ENCODE measurements at places on chromosomes 12 and 14.

GRCh38 chr12:23253191-23253590, 628.2 kb downstream of the ETNK1 start:
- no peak for DNase-seq

GRCh38 chr14:54447231-54447692, 6.1 kb upstream of the CNIH1 start:
- DNase-seq, result no peak

GRCh38 chr12:64756376-64756775, 2.8 kb downstream of the GNS start:
- DNase-seq, result no peak

- DNase-seq, result no peak
Measured at GRCh38 chr12:110930348-110931314, 10.3 kb upstream of the MYL2 start.

GRCh38 chr14:61225344-61225743, 55.8 kb downstream of the TMEM30B start:
- DNase-seq, result no peak

DNA sequence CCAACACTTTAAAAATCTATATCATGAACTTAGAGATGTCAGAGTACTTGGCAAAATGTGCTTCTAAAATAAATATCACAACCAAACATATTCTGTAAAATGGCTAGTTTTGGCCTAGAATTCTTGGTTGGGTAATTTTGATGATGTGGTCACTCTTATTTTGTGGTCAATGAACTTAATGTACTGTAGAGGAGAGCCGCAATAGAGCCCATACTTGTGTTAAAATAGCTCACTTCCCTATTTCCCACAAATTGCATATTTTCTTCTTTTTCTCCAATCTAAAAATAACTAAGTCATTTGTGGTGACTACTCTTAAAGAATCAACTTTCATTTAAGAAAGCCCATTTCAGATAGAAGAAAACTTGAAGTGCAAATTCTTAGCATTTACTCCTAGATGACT, 619.4 kb downstream of the CCER1 start:
- no peak for DNase-seq

DNA sequence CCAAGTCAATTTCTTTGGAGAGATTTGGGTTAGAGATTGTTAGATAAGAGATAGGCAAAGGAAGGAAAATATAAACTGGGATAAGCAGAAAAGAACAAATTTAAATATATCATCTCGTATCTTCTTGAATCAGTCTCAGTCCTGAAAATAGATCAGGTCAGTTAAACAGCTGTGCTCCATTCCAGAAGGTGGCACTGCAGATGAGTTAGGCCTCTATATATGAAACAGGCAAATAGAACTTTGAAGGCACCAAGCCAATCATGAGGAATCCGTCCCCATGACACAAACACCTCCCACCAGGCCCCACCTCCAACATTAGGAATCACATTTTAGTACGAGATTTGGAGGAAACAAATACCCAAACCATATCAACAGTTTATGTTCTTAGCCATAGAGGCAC, 605.5 kb upstream of the USP15 start:
- DNase-seq, result no peak

GRCh38 chr12:95218150-95219133, 835 bp downstream of the VEZT start:
- no peak for DNase-seq

DNA sequence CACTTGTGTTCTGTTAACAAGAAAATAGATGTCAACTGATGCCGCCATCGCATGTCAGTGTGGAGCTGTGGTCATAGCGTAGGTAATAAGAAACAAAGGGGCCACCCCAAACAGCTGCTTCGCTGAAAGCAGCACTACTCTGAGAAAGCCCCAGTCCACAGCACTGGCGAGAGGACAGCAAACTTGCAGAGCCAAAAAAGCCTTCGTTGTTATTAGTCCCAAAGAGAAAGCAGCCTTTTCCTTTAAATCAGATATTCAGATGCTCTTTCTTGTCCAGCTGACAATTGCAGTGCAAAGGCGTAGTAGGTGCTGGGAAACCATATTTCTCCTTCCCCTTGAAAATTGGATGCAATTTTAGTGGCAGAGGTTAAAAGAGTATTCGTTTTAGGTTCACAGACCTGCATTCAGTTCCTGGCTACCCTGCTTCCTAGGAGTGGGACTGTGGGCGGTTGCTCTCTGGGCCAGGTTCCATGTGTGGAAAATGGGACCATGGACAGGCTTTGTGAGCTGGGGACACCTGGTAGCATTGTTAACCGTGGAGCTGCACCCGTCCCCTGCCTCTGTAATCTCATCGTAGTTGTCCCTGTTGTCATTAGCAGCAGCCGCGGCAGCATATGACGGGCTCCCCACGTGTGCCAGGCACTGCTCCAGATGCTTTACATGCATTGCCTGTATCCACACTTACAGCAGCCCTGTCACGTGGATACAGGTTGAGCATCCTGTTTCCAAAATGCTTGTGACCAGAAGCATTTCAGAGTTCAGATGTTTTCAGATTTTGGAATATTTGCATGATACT, 54.2 kb downstream of the ELK3 start:
- no peak for DNase-seq

GRCh38 chr14:71856199-71856919, 75.9 kb upstream of the RGS6 start:
- DNase-seq, result no peak

GRCh38 chr12:120352117-120352516, 16.8 kb downstream of the MSI1 start:
- no peak for DNase-seq

GRCh38 chr14:91770185-91770584, 38.3 kb upstream of the CATSPERB start:
- no peak for DNase-seq

GRCh38 chr12:51941604-51942003, 9.9 kb upstream of the ACVR1B start:
- no peak for DNase-seq

DNA sequence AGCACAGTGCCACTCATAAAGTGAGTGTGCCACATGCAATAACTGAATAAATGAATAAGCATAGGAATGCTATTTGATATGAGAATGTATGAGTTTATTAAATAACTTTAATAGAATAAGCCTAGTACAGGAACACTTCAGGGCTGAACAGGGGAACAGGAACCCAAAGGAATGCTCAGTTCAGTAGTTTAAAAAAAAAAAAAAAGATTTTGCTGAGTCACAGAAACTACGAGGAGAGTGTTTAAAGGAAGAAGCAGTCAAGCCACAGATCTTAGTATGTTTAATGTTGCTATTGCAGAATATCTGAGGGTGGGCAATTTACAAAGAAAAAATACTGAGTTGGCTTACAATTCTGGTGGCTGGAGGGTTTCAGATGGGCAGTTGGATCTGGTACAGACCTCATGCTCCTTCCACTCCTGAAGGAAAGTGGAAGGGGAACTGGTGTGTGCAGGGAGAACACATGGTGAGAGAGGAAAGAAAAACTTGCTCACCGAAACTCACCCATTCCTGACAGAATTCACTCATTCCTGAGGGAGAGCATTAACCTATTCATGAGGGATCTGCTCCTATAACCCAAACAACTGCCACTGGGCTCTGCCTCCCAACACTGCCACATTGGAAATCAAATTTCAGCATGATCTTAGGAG, 880.3 kb upstream of the MGAT4C start:
- DNase-seq, result no peak

DNA sequence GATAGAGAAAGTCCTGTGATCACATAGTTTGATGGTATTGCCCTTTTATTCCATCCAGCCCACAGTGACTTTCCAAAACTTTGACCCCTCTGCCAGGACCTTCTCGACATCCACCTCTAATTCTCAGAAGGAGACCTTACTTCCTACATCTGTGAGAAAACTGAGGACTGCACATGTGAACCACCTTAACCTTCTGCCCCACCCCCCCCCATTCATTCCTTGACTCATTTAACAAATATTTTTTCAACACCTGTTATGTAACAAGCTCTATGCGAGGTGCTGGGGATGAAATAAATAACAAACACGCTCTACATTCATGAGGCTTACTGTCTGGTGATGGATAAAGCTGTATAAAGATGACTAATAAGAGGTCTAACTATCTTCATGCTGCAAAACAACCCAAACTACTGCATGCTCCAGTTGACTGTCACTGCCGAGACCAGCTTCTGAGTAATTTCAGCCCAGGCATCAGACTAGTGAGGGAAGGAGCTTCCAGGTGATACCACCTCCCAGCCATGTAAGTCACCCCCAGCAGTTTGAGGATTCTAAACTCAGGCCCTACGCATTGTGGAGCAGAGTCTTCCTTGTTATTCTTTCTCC, 1.9 kb upstream of the HAL start:
- DNase-seq, result no peak

DNA sequence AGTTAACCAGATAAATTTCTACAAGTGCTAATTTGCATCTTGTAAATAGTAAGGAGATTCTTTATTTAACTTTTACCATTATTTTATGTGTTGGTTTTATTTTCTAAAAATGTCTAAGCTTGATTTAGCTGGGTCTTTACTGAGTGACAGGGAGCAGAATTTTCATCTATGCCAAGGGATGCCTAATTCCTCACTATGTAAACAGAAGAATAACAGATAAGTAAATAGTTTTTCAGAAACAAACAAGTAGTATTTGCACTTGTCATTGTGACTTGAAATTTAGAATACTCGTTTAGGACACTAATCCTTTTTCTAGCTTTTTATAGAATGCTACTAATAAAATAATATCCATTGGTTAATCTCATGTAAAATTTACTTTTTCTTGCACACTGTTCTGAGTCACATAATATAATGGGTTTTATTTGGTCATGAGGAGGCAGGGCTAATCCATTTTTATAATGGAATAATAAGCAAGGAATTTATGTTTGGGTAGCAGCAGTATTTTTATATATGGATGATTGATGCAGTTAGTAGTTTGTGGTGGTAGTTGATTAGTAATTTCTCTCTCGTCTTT, 746.5 kb downstream of the SLC6A15 start:
- DNase-seq, result no peak

DNA sequence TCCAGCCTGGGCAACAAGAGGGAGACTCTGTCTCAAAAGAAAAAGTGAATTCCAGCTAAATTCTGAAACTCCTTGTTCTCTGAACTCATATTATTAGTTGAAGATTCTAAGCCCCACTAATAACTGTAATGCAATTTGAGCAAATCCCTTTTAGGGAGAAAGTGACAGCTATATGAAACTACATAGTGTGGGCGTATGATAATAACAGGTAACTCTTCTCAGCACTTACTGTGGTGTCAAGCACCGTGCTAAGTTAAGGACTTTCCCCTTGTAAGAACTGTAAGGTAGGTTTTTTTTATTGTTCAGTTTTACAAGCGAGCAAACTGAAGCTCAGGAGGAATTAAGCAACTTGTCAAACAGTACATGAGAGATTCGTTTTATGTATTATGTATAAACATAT, 5.4 kb downstream of the ANKRD13A start:
- no peak for DNase-seq

GRCh38 chr14:83163016-83163415, 1629.4 kb upstream of the SEL1L start:
- no peak for DNase-seq

DNA sequence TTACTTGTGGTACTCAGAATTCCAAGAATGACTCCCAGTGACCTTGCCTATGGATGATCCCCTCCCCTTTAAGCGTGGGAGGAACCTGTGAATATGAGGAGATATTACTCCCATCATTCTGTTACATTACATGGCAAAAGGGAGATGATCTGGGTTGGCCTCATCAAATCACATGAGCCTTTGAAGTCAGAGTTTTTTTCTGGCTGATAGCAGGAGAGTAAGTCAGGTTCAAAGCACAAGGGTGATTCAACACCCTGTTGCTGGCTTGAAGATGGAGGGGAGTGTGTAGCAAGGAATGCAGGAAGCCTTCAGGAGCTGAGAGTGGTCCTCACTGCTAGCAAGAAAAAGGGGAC, 9.1 kb upstream of the MDM2 start:
- no peak for DNase-seq

- no peak for DNase-seq
Measured at GRCh38 chr12:46773586-46774321, 52.0 kb downstream of the SLC38A4 start.

- no peak for DNase-seq
Measured at GRCh38 chr14:27253966-27254365, 656.1 kb upstream of the NOVA1 start.

GRCh38 chr12:26537651-26538050, 295.3 kb downstream of the ITPR2 start:
- no peak for DNase-seq

DNA sequence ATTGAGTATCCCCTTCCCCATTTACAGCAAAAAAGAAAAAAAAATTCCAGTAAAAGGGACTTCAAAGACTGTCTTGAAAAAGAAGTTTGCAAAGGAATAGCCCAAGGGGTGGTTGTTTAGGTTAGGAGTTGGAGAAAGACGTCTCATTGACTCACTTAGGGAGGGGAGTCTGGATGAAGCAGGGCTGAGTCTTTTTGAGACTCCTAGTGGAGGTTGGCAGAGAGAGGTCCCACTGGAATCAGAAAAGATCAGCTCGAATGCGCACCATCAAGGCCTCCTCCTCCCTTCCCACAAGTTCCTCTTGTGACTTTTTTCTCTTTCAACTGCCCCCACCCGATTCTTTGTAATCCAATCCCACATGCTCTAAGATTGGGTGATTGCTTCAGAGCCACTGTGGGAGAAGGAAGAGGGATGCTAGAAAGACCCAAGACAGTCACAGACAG, 1.9 kb downstream of the ARHGEF40 start:
- peak; percentile 68 for DNase-seq

- no peak for DNase-seq
Measured at GRCh38 chr12:126752021-126752420, 1514.9 kb upstream of the TMEM132C start.

DNA sequence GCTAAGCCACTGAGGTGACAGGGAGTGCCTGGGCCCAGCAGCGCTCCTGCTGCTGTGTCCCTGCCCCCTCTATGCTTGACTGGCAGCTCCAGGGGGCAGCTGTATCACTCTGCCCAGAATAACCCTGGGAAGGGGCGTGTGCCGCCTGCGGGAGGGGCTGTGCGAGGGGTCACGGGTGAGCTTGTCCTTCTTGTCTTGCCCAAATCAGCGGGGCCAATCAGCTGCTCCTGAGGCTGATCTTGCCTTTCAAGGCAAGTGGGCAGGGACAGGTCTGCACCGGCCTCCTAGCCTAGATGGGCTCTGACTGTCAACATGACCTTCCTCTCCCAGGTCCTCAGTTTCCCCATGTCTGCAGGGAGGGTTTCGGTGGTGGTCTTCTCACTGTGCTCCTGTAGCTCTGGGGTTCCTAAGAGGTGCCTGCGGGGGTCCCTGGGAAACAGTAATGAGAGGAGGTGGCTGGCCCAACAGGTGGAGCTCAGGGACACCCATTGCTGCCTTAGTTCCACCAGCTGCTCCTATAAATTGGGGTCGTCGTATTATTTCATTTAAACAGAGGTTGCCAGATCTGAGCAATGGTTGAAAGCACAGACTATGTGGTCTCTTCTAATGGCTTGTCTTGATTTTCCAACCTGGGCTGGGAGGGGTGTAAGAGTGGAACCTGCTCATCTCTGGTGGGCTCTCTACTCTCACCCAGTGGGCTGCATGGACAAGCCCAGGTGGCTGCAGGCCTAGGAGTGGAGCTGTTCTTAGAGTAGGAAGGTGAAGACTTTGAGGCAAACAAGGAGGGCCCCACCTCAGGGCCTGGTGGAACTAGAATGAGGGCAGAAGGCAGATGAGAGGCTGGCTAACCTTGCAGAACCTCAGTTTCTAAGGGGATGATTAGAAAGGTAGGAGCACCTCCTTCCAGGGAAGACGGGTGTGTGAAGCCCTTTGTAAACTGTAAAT, 11.7 kb downstream of the RTL1 start:
- no peak for DNase-seq

Measured in H7 (cell line).